ENCODE measurements at places on chromosomes 7 and 10.
A peak's percentile ranks its signal among the peaks of the same experiment; 100 is the strongest.

DNA sequence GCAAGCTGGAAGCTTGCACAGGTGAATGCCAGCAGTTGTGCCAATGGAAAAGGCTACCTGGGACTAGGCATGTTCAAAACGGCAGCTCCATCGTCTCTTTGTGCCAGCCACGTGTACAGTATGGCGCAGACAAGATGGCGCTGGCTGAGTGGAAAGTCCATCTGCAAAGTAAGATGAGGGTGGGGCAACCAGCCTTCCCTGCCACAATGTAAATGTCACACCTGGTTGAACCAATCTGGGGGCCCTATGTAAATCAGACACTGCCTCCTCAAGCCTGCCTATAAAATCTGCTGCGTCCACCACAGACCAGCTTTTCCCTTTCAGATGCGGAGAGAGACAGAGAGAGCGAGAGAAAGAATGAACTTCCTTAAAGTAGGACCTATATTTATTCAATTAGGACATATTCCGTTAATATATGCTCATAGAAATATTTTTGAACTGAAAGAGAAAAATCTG, 18.5 kb upstream of the C7orf33 start:
- no peak for DNase-seq

DNA sequence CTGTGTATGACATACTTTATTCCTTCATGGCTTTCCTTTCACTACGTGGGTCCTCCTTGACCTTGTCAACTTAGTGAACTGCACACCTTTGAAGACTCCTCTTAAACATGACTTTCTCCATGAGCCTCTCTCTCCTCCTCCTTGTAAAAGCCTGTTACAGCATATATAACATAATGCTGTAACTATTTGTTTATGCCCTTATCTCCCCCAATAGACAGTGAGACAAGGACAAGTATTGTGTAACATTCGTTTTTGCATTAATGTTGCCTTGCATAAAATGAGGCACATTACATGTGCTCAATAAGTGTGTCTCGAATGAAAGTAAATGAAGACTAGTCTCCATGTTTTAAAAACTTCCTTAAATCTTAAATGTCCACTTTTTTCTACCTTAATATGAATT, 4.3 kb upstream of the LAMB1 start:
- no peak for DNase-seq

GRCh38 chr7:154868921-154869320, 134.0 kb downstream of the PAXIP1 start:
- DNase-seq = no peak

DNA sequence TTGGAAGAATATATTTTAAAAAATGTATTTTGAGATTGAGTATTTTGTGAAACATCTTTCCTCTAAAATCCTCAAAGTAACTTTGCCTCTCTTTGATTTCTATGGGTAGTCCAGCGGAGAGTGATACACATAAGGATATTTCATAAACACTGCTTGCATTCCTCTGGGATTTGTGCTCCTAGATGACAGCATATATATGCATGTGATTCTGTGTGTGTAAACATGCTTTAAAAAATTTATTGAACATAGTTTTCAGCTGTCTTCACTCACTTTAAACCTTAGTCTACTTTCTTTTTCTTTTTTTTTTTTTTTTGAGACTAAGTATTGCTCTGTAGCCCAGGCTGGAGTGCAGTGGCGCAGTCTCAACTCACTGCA, 84.6 kb downstream of the KAT6B start:
- DNase-seq = peak; percentile 44

GRCh38 chr7:84144480-84144879, 50.1 kb downstream of the SEMA3A start:
- DNase-seq = no peak

GRCh38 chr7:27868131-27868550, 128.2 kb downstream of the TAX1BP1 start:
- peak; percentile 30 for DNase-seq

DNA sequence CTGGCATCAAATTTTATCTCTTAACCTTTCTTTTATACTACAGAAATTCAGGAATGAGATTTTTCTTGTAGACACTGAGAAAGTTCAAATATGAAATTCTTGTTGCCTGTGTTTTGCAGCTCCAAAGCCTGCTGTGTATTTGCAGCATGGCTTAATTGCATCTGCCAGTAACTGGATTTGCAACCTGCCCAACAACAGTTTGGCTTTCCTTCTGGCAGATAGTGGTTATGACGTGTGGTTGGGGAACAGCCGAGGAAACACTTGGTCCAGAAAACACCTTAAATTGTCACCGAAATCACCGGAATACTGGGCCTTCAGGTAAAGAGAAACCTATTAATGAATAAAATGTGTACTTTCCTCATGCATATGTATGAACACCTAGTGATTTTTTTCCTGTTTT, 24.8 kb downstream of the LIPK start:
- no peak for DNase-seq

DNA sequence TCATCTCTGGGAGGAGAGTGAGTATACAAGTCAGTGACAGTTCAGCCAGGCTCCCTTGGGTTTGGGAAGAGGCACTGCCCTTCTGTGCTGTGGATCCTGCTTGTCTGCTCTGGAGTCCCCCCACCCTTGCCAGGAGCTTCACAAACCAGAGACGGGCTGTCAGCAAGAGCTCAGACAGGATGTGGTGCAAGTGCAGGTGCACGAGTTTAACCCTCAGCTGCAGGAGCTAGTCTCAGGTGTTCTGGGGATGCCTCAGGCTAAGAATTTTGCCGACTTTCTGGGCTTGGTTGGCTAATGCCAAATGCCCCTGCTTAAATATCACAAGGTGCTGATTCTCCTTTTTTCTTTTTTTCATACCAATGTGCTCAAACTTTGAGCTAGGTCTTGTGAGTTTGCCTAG, 22.3 kb downstream of the ZNF783 start:
- no peak for DNase-seq

- DNase-seq = no peak
Observed at GRCh38 chr10:65231148-65231547, 1694.7 kb upstream of the LRRTM3 start.

- DNase-seq = no peak
Observed at GRCh38 chr7:87609916-87610315, 9.2 kb upstream of the ABCB1 start.

- no peak for DNase-seq
Observed at GRCh38 chr10:25047088-25047487, 30.7 kb downstream of the THNSL1 start.

DNA sequence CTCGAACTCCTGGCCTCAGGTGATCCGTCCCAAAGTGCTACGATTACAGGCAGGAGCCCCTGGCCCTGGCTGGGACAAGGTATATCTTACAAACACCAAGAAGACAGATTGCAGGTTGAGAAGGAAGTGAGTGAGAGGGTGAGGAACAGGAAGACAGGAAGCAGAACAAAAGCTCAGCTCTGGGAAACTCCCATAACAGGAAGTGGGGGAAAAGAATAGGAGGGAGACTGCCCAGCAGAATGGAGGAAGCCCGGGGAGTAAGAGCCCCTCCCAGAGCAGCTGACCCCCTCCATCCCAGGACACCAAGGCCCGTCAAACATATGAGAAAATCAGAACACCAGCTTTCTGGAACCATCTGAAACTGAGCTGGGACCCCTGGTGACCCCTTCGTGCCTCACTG, 2.9 kb downstream of the TECPR1 start:
- no peak for DNase-seq

- DNase-seq = peak; percentile 83
Observed at GRCh38 chr7:40551685-40552576, 417.1 kb downstream of the SUGCT start.

DNA sequence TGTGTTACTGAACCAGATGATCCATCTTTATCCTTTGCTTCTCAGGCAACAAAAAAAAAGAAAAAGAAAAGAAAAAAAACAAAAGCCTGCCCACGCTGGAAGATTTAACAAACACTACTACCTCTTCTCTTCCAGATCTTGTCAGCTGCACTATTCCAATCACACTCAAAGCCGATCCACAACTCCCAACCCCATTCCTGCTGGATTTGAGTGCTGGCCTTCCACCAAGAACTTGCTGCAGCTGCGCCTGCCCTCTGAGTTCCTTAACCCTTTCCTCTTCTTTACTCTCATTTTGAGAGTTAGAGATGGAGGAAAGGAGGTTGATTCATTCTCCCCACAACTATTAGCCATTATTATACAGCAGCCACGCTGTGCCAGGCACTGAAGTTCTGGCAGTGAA, 16.0 kb upstream of the ITGA8 start:
- DNase-seq = peak; percentile 53

DNA sequence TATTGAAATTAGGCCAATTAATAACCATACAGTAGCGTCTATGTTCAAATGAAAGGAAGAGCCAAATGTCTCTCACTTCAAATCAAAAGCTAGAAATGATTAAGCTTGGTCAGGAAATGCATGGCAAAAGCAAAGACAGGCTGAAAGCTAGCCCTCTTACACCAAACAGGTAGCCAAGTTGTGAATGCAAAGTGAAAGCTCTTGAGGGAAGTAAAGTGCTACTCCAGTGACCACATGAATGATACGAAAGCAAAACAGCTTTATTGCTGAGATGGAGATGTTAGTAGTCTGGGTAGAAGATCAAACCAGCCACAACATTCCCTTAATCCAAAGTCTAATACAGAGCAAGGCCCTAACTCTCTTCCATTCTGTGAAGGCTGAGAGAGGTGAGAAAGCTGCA, 123.8 kb downstream of the TEX36 start:
- no peak for DNase-seq

- DNase-seq = no peak
Observed at GRCh38 chr7:112707655-112708054, 82.5 kb downstream of the TMEM168 start.

GRCh38 chr10:369221-369683, 234.0 kb downstream of the ZMYND11 start:
- no peak for DNase-seq

DNA sequence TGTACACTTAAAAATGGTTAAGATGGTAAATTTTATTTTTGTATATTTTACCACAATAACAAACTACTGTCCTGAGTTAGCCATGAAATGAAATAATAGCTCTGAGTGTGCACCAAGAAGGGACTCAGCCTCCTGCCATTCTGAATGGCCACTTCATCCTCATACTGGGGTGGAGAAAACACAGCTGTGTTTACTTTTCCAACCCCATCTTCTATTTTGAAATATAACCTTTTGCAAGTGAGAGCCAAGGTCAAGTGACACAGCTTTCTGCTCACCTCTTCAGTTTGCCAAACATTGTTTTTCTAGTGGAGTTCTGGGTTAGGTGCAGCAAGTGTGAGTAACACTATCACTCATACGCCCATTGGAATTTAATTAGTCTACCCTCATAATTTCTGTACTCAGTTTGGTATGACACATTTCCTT, 107.4 kb upstream of the GLCCI1 start:
- peak; percentile 31 for DNase-seq

GRCh38 chr10:123142701-123143161, 5.2 kb upstream of the HMX2 start:
- DNase-seq = no peak

DNA sequence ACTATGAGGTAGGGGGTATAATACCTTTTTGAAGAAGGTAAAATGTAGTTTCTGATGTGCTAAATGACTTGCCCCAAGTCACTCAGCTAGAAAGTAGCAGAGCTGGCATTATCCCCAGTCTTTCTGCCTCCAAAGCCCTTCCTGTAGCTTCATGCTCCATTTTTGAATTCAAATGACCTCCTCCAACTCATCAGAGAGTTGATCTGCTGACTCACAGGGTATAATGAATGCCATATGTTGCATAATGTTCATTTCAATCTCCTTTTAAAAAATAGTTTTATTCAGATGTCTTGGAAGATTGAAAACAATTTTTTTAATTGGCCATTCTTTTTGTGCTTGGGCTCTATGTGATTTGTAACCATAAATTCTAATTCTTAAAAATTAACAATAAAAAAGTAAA, 272.8 kb upstream of the IMMP2L start:
- DNase-seq = peak; percentile 91

- DNase-seq = no peak
Observed at GRCh38 chr10:67975871-67976270, 91.4 kb downstream of the SIRT1 start.

GRCh38 chr10:120667276-120667675, 183.9 kb upstream of the WDR11 start:
- no peak for DNase-seq

DNA sequence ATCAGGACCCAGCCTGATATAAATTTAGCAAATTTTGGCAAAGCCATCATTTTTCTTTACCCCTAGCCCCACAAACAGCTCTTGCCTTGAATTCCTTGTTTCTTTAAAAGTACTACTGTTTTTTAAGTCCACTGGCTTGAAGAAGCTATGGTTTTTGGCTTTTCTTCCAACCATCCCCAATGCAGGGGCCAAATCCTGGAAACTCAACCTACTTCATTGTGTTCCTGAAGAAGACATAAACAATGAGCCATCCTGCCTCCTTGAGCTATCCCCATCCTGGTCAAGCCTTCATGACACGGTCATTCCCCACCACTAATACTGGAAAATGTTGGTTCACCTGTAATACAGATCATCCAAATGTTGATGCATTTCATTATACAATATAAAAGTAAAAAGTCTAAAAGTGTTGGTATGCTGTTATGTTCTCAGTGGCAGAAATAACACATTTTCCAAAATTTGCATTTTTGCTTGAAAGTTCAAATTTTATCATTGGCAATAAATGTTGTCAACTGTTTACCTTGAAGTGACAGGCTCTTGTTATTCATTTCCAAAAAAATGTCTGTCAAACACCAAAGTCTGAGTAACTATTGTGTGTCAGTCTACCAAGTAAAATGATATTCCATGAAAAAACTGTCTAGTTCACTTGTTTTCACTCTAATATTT, 92.2 kb downstream of the DOCK4 start:
- DNase-seq = no peak

DNA sequence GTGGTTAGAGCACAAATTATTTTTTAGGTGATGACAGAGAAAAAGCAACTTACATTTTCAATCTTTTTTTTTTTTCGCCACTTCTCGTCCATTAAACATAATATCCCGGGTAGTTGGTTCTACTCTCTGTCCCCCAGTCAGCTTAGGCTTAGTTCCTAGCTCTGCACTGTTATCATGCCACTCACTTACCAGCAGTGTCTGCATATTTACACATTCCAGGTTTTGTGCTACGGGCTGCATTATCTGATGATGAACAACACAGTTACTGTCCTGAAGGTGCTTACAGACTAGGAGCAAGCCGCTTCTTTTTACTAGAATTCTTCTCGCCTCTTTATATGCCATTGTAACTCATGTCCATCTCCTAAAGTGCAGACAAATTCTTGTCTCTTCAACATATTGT, 121.8 kb upstream of the NPVF start:
- no peak for DNase-seq

DNA sequence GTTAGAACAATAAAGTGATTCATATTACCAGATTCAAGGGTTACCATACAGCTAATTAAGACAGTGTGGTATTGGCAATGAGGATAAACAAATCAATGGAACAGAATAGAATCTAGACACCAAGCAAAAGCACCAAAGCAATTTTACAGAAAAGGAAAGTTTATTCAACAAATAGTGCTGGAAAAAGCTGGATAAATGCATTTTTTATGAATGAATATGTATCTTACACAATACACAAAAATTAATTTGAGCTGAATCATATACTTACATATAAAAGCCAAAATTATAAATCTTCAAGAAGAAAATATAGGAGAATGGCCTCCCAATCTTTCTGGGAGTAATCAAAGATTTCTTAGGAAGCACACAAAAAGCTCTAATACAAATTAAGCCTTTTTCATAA, 220.4 kb upstream of the PTN start:
- peak; percentile 14 for DNase-seq

GRCh38 chr7:82572195-82572880, 128.8 kb upstream of the CACNA2D1 start:
- peak; percentile 80 for DNase-seq
